Memory B cell (primary cell): ENCODE measurements at places on chromosomes 7 and 10.

DNA sequence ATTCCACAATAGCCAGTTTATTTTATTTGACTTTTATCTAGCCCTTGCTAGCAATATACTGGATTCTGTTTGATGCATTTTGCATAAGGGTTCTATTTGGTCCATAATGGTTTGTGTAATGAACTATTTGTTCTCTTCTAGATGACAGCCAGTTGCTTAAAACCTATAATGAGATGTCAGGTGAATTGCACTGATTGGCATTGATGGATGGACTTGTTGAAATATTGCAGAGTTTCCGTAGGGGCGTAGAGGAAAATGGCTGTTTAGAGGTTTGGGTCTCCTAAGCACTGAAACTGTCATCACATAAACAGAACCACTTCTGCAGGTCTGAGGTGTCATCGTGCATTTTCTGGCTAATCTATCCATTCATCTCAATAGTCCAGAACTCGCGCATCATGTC is 124.9 kb upstream of the HDAC9 start:
- no peak for DNase-seq

DNA sequence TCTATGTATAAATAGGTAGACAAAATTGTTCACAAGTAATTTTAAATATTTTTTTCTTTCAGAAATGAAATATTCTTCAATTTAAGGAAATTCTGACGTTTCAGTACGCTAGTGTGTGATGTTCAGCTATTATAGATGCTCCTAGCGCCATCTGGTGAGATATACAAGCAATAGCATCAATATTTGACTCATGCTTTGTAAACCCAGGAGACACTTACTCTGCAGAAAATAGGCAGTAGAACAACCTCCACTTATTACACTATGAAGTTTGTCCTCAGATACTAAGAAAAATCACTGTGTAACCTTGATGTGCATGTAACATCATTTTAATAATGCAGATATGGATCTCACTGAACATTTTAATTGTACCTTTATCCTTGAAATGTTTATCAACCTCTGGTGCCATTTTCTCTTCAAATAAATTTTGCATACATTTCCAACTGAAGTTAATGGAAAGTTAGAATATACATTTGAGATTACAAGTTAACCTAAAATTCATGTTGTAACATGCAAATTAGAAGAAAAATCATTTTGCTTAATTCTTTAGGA is 151.5 kb upstream of the FAM3C start:
- no peak for DNase-seq

GRCh38 chr7:103048833-103049232 is 25.8 kb downstream of the FBXL13 start:
- no peak for DNase-seq

- no peak for DNase-seq
Observed at GRCh38 chr7:94338921-94339371, 55.7 kb upstream of the COL1A2 start.

GRCh38 chr10:128140425-128140824 is 14.2 kb upstream of the MKI67 start:
- DNase-seq = no peak

- DNase-seq = no peak
Observed at GRCh38 chr10:132274581-132274980, 33.2 kb downstream of the STK32C start.

- no peak for DNase-seq
Observed at GRCh38 chr7:101934618-101935017, 117.2 kb downstream of the CUX1 start.

GRCh38 chr10:35726846-35727245 is 84.8 kb upstream of the FZD8 start:
- DNase-seq = no peak

DNA sequence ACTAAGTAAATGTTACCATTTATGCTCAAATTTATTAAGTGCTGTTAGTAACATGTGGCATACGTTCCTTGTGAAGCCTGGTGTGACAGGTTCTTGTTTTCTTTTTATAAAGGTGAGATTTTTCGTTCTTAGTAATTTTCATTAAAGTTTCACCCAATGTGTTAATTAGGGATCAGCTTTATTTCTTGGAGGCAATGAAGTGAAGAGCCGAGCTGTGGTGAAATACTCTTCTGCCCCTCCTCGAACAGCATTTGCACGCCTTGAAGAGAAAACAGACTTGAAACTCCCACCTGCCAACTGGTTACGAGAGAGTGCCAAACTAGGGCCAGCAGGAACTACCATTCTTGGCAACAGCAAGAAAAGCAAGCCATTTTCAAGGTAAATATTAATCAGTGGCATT is 1.5 kb downstream of the EDRF1 start:
- DNase-seq = no peak
